ENCODE measurements at places on chromosomes 1 and 21.

GRCh38 chr1:223082914-223083313 lies 60.1 kb downstream of the TLR5 start:
- no peak for DNase-seq

DNA sequence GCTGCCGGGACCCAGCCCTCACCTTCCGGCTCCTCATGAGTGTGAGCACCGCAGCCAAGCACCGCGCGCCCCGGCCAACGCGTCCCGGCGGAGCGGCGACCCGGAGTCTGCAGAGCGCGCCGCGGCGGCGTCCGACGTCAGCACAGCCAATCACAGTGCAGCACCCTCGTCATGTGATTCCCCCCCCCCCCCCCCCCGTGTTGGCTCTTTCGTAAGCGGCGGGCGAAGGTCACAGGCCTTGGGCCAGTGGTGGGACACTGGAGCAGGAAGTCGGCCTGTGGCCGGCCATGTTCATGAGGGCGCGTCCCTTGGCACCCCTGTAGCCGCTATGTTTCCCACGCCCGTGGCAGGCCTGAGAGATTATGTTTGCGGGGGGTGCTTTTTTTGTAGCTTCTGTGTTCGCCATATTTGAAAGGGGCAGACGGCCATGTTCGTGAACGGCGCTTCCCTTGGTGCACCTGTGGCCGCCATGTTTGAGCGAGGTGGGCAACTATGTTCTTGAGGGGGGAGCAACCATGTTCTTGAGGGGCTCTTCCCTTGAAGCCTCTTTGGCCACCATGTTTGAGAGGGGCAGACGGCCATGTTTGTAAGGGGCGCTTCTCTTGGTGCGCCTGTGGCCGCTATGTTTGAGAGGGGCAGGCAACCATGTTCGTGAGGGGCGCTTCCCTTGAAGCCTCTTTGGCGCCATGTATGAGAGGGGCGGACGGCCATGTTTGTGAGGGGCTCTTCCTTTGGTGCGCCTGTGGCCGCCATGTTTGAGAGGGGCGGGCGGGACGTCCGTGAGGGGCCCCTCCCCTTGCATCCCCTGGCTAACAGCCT lies at the start of gene C1orf174:
TSS of gene C1orf174 (minus strand) at position 123 of the 819 bp plus-strand sequence. CDS start at position 37, 86 bp downstream.
- DNase-seq = peak; percentile 99

- no peak for DNase-seq
These were observed 23.9 kb upstream of the SLC44A3 start for GRCh38 chr1:94796266-94796665.

- DNase-seq = no peak
These were observed 80.2 kb upstream of the KLHDC7A start for GRCh38 chr1:18400347-18401102.

- peak; percentile 89 for DNase-seq
These were observed 668 bp downstream of the CBR3 start for GRCh38 chr21:36135391-36136102.

GRCh38 chr21:39483917-39484316 lies 32.1 kb downstream of the SH3BGR start:
- DNase-seq = peak; percentile 74

DNA sequence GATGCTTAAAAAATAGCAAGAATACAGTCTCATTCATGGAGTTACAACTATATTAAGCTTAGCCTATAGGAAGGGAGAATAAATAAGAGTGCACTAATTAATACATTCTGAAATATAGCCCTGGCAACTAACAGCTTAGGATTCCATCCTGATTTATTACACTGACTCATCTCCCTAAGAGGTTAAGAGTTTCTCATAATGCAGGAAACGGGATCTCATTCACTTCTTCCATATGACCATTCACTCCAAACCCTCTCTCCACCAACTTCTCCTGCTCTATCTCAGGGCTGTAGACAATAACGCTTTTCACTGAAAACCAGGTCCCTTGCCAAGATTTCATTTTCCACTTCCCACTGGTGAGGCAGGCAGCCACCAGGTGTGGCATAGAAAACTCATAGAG lies 168.5 kb upstream of the PLD5 start:
- no peak for DNase-seq

DNA sequence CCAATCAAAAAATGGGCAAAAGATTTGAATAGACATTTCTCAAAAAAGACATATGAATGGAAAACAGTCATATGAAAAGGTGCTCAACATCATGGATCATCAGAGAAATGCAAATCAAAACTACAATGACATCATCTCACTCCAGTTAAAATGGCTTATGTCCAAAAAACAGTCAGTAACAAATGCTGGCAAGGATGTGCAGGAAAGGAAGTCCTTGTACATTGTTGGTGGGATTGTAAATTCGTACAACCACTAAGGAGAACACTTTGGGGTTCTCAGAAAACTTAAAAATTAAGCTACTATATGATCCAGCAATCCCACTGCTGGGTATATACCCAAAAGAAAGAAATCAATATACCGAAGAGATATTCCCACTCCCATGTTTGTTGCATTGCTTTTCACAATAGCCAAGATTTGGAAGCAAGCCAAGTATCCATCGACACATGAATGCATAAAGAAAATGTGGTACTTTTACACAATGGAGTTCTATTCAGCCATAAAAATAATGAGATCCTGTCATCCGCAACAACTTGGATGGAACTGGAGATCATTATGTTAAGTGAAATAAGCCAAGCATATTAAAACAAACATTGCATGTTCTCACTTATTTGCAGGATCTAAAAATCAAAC lies 17.9 kb downstream of the GBP5 start:
- no peak for DNase-seq

- no peak for DNase-seq
These were observed 122.4 kb upstream of the COL6A1 start for GRCh38 chr21:45859041-45859761.

- DNase-seq = no peak
These were observed 16.7 kb upstream of the ACBD3 start for GRCh38 chr1:226203240-226203639.

DNA sequence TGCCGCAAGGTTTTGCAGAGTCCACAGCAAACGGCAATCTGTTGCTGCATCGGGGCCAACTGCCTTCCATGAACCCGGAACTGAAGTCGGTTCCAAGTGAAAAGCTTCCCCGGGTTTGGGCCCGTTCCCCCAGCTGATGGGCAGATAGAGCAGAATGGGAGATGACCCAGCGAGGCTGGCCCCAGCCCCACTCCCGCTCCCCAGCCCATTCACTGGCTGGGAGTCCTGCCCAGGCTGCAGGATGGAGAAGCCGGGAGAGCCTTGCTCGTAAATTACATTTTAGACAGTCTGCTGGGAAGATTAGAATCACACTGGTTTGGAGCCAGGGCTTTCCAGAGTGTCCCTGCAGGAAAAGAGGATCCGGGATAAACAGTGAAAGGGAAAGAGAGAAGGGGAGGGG lies 31.6 kb upstream of the PAX7 start:
- DNase-seq = no peak

DNA sequence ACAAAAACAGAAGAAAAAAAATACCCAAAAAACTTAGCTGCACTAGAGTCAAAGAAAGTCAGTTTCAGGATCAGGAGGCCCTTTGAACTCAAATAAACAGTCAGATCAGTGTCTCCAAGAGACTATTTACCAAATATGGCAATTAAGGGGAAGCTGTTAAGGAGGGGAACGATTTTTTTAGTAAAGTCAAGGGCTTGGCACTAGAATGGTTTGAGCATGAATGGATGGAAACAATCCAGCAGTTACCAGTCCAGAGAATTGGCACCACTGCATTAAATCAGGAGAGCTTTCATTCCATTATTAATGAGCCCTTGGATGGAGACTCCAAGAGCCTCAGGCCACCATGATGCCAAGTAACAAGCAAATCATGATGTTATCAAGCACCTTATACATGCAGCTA lies 7.2 kb downstream of the TRAPPC3 start:
- no peak for DNase-seq

DNA sequence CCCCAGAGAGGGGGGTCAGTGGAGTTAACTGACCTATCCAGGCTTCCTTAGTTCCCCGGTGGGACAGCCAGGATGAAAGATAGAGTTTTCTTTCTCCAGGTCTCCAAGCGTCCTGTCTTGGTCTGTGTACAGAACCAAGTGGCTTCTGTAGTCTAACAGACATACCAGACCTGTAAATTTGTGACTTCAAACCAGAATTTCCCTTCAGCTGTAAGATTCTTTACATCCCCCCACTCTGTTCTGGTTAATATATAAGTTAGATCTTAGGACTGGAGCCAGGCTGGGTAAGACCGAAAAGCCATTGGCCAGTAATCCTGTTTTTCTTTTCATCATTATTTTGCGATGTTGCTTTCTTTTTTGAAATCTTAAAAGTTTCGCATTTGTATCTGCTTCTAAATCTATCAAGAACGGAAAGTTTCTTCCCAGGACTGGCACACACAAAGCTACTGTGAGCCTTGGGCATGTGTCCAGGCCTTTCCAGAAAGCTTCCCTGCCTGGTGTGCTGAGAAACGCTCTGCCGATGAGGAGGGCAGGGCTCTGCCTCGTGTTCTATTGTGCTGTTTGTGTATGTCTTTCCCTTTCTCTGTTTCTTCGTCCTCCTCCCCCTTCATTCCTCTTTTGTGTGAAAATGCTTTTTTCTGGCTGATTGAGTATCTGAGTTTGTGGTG lies 72.3 kb downstream of the RGL1 start:
- DNase-seq = peak; percentile 81
